ENCODE measurements at places on chromosomes 7 and 10.
A peak's percentile ranks its signal among the peaks of the same experiment; 100 is the strongest.

DNA sequence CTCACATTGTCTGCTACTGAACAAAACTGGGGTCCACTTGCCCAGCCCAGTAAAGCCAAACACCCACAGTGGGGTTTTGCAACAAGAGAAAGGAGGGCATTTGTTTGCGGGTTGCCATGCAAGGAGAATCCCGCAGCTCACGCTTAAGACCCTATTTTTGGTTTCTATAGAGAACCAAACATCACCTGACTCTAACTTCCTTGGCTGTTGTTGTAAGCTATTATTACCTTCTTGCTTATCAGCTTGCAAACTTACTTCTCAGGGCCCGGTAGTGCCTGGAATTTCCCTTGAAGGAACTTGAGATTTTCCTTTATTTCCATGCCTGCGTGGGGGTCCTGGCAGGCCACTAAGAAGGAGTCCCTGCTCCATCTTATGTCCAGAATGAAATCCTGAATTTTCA is 20.7 kb downstream of the IFIT3 start:
- DNase-seq = no peak

- DNase-seq = peak; percentile 40
These were observed 60.0 kb downstream of the WAC start for GRCh38 chr10:28592953-28593352.

GRCh38 chr7:102106625-102107024 is 180.0 kb upstream of the SH2B2 start:
- DNase-seq = no peak

GRCh38 chr7:2441430-2442058 is 34.7 kb downstream of the GRIFIN start:
- no peak for DNase-seq

DNA sequence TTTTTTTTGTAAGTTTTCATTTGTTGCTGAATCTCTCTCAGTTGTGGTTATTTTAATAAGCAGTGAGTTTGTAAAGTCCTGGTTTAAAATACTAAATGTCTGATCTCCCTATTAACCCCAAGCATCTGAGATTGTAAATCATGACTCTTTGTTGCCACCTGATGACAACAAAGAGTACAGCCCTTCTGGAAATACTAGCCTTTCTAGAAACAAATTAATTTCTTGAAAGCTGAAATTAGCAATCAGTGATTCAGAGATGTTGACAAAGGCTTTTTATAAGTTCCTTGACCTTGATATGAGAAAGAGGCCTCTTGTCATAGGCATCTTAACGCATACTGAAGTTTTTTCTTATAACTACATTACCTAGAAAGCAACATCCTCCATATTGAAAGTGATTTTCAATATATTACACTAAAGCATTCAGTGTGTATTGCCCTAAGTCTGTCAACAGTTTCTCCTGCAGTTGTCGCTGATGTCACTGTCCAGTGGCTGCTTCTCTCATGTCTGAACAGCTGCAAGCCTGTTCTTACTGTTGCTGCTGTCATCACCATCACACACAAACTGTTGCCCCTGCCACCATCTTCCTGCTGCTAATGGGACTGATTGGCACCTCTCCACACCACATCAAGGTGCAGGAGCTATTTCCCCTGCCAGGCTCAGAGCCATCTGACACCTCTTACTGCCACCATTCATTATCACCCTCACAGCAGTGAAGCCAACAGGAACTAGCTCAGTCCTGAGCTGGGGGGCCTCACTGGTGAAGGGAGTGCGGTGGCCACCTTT is 95.1 kb upstream of the LRGUK start:
- DNase-seq = no peak

- DNase-seq = peak; percentile 9
These were observed 12.2 kb upstream of the PDK4 start for GRCh38 chr7:95608359-95609173.

GRCh38 chr7:154429666-154430404 is 377.6 kb downstream of the DPP6 start:
- no peak for DNase-seq

DNA sequence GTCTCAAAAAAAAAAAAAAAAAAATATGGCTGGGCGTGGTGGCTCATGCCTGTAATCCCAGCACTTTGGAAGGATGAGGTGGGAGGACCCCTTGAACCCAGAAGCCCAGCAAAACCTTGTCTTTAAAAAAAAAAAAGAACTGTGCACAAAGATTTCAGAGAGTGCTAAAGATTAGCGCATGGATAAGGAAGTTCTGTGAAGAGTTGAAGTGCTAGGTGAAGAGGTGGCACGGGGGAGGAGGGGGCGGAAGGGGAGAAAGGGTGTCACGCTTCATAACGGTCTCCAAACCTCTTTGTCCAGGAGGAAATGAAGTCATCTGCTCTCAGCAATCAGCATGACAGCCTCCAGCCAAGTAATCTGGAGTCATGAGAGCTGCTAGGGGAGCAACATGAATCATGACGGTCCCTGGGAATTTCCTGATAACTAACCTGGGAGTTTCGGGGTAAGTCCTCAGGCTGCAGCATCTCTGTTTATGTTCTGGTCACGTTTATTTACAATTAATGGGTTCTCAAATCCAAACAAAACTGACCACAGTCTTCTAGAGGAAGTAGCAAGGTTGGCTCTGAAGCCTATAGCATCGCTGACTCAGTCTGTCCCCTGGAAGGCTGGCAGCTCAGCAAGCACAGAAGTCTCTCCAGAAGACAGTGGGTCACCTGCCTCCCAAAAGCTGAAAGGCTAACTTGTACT is 1.9 kb upstream of the PLAU start:
- peak; percentile 86 for DNase-seq

DNA sequence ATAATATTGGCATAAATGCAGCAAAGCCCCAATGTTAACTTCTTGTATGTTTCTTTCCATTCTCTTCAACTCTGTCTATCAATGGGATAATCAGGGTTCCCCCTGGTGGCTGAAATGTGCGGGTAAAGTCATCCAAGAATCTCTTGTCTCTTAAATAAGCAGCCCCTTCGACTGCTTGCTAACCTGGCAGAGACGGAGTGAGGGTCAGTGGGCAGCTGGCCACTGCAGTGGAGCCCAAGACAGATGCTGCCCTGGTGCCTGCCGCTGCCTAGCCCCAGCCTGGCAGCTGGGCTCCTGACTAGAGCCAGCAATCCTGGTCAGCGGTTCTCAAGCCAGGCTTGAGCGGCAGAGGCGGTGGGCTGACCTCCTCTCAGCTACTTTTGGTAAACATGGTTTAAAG is 248.9 kb downstream of the COBL start:
- DNase-seq = peak; percentile 29

DNA sequence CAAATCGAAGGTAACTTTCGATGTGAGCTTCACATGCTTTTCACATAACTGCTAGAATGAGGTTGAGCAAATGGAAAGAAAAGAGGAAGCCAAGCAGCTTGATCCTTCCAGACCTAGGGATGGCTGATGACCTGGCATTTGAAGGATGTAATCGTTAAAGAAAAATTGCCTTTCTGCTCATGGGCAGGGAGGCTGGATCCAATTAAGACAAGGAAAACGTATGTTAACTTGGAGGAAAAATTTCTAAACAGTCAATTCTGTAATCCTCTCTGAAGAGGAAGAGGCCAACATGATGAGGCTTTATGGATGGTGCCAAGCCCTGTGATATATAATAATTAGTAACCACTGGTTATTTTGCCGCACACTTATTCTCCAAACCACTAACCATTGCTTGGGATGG is 12.5 kb downstream of the GRK5 start:
- DNase-seq = no peak

- no peak for DNase-seq
These were observed 21.5 kb upstream of the NUDCD3 start for GRCh38 chr7:44511863-44512468.

DNA sequence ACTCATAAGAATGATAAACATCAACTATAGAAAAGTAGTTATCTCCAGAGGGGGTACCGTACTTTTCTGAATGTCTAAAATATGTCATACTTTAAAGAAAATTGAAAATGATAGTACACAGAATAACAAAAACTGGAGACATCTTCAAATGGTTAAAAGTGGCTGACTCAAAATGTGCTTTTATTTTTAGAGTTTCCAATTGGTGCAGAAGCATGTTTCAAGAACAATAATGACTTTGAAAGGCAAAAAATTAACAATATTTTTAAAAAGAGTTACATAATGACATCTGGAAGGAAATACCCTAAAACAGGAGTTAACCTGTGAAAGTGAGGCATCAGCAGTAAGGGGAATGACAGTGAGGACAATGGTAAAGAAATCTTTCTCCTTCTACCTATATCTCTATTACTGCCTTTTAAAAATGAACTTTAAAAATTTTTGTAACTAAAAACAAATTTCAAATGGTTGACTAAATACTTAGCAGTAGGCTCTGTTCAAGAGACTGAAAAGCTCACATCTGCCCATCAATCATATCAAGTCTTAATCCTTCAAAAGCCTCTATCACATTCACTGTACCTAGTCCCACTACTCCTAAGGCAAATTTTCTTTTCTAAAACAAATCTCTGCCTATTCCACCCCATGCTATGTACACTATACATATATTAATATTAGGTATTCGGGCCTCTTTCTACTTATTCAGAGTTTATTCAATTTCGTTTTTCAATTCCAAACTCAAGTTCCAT is 3.0 kb downstream of the ASZ1 start:
- no peak for DNase-seq

Data from SW 1271 (cell line).